Endodermal cell (in vitro differentiated cells): ENCODE measurements at places on chromosomes 3 and 15.

- H3K4me1 ChIP-seq: no peaks in the 10 kb centered on the region
- no peaks in the 10 kb centered on the region for H3K27me3 ChIP-seq
- no peak for DNase-seq
- no peak overlapping the region for H3K27ac ChIP-seq
- H3K4me3 ChIP-seq: no peak overlapping the region
- no peaks in the 10 kb centered on the region for H3K36me3 ChIP-seq
Measured at GRCh38 chr3:142276781-142277180, 51.4 kb upstream of the GK5 start.

GRCh38 chr3:16515885-16516420, 2.5 kb upstream of the RFTN1 start:
- no peaks in the 10 kb centered on the region for H3K36me3 ChIP-seq
- no peak overlapping the region for H3K4me3 ChIP-seq
- no peaks in the 10 kb centered on the region for H3K4me1 ChIP-seq
- H3K27me3 ChIP-seq: peaks cover 57% of the 10 kb centered on the region

DNA sequence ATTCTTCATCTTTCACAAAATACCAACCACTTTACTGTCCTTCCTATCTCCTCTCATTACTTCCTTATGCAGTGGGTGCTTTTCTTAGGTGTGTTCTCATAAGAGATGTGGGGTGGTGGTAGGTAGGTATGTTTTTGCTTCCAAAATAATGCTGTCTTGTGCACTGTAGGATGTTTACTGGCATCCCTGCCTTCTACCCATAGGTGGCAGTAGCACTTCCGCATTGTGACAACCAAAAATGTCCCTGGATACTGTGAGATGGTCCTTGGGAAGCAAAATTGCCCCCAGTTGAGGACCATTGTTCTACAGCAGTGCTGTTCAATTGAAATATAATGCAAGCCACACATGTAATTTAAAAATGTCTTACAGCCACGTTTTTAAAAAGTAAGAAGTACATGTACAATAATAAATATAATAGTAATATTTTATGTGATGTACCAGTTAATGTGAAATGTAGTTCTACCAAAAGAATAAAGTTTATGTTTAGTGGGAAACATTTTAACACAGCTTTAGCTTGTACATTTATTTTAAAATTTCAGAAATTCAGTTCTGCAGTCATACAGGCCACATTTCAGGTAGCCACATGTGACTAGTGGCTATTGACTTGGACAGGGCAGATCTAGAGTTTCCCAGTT, 75.2 kb downstream of the NEO1 start:
- no peak overlapping the region for H3K27ac ChIP-seq
- DNase-seq: peak; percentile 76
- no peaks in the 10 kb centered on the region for H3K27me3 ChIP-seq
- H3K4me3 ChIP-seq: no peak overlapping the region

DNA sequence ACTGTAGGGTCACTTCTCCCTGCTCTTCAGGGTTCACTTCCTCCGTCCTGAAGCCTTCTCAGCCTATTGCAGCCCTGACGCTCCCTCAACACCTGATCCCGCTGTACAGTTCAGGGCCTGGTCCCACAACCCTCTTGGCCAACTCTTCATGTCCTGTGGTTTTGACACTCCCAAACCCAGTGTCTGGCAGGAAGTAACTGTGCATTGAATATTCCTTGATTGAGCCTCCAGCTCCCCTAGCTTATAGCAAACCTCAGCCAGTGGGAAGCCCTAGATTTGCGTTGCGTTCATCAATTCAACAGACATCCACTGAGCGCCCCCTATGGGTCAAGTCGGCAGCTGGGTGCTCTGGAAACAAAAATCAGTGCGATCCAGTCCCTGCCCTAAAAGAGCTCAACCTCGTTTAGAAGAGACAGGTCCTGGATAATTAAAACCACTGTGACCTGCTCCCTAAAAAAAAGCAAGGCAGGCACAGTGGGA, 13.5 kb downstream of the UBAP1L start:
- no peaks in the 10 kb centered on the region for H3K4me1 ChIP-seq
- peaks cover 40% of the 10 kb centered on the region for H3K36me3 ChIP-seq
- no peak overlapping the region for H3K4me3 ChIP-seq
- H3K27ac ChIP-seq: no peak overlapping the region

DNA sequence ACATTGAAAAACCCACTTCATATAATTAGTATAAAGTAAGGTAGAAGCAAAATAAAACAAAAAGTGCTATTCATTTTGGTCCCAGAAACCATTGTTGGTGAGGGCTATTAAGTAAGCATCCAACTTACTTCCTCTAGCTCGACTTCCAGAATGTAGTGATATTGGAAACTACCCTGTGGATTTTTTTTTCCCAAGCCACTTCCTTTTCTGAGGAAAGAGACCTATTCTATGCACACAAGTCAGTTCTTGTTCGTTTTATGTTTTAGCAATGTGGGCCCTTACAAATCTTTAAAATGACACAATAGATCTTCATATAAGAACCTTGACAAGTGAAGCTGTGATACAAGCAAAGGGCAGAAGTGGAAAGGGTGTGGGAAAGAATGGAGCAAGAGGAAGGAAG, 402.0 kb upstream of the TBL1XR1 start:
- H3K27ac ChIP-seq: no peak overlapping the region
- H3K4me3 ChIP-seq: no peak overlapping the region
- no peaks in the 10 kb centered on the region for H3K36me3 ChIP-seq
- H3K27me3 ChIP-seq: no peaks in the 10 kb centered on the region
- H3K4me1 ChIP-seq: peaks cover 3% of the 10 kb centered on the region

DNA sequence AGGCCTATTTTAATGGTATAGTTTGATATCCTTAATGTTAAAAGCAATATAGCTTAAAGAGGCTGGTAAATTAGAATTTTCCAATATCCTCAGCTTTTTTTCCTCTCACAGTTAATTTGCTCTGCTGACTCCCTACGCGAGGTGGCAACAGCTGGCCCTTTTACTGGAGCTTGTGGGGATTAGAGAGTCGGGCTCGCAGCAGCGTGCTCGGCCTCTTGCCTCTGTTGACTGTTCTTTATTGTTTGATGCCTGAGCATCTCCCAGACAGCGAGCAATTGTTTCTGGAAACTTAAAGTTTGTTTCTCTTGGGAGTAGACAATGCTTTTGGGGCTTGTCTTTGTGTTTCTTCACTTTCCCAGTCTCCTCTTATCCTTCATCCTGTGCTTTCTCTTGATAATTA, 80.8 kb downstream of the OPA1 start:
- DNase-seq: no peak
- H3K36me3 ChIP-seq: peaks cover 39% of the 10 kb centered on the region
- H3K27me3 ChIP-seq: no peaks in the 10 kb centered on the region
- H3K27ac ChIP-seq: no peak overlapping the region
- no peak overlapping the region for H3K4me3 ChIP-seq
- H3K4me1 ChIP-seq: peaks cover 11% of the 10 kb centered on the region
